ENCODE measurements at places on chromosomes 4 and X.

DNA sequence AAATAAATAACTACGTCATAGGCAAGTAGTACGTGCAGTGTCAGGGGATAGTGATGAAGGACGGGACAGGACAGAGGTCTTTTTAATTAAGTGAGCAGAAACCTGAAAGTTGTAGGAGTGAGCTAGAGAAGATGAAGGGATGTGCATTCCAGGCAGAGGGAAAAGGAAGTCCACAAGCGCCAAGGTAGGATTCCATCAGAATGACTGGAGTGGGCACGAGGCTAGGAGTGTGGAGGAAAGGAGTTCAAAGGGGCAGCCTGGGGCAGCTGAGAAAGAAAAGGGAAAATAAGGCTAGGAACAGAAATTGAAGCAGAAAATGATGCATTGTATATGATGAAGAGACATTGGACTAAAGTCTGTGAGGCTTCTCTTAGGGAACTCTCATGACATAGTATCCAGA, 192.2 kb upstream of the TLL1 start:
- no peaks in the 10 kb centered on the region for H3K36me3 ChIP-seq
- peaks cover 2% of the 10 kb centered on the region for H3K27me3 ChIP-seq
- H3K4me1 ChIP-seq: no peaks in the 10 kb centered on the region

DNA sequence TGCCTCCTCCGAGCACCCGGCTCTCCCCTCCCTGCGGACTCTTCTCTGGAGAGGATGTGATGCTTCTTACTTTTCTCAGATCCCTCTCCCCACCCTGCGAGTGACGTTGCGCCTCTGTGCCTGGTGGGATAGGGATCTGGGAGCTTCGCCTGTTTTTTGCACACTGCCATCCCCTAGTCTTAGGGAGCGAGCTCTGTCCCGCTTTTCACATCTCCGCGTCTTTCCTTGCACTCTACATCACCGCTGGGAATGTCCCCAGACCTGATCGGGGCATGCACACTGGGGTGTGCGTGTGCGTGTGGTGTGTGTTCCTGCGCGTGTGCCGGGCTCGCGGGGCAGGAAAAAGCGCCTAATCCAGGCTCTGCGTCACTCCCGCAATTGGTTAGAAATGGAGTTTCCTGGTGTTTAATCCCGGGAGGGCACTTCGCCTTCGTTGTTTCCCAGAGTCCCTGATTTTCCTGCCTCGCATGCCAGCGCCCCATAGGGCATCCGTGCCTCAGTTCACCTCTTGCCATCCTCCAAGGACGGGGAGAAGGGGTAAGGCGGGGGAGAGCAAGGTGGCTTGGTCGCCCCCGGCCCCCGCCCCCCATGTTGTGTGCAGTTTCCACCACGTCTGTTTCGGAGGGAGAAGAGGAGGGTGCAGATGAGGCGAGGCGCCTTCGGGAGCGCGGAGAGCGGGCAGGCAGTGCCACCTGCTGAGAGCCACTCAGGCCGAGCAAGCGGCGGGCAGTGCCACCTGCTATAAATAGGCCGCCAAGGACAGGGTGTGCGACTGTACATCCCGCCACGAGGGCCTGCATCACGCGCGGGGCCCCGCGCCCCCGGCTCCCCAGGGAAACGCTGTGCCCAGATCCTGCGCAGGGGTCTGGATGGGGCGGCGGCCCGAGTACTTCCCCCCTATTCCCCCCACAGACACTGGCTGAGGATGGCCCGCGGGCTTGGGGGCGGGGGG, 759 bp upstream of the TBC1D1 start:
- peak overlapping the region; percentile 85 for H3K4me3 ChIP-seq
- DNase-seq: peak; percentile 50
- peaks cover 50% of the 10 kb centered on the region for H3K4me1 ChIP-seq
- H3K36me3 ChIP-seq: no peaks in the 10 kb centered on the region
- H3K27me3 ChIP-seq: peaks cover 2% of the 10 kb centered on the region
- no peak overlapping the region for H3K27ac ChIP-seq

GRCh38 chr4:142812091-142812490, 34.0 kb downstream of the INPP4B start:
- H3K4me3 ChIP-seq: no peak overlapping the region
- DNase-seq: no peak
- H3K36me3 ChIP-seq: no peaks in the 10 kb centered on the region

DNA sequence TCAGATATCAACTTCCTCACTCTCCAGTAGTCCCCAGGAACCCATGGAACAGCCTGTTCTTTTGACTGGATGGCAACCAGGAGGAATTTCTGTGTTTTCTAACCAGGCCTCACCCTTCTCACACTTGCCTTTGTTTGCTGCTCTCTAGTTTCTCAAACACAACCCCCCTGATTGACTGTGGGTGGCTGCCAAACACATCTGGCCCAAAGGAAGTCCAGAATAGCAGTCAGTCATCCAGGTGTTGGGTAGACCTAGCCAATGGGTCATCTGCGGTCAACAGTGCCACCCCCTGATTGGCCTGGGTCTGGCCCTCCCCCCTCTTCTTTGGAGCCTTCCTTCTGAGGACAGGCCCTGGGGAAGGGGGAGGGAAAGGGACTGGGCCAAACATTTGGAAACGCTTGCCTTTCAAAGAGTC, 53.7 kb downstream of the MSX1 start:
- H3K4me1 ChIP-seq: no peaks in the 10 kb centered on the region
- H3K36me3 ChIP-seq: no peaks in the 10 kb centered on the region
- H3K27me3 ChIP-seq: peaks cover 3% of the 10 kb centered on the region
- DNase-seq: no peak
- H3K27ac ChIP-seq: no peak overlapping the region
